ENCODE measurements at places on chromosomes 1 and 21. TPM values are rescaled to one million over a fixed set of nuclear protein-coding genes. Genes with fewer than 3 reads are reported as not detected.

PPFIA4 gene
- total RNA-seq = 10.0 TPM

TNFAIP8L2 gene
- total RNA-seq = not detected

DNA sequence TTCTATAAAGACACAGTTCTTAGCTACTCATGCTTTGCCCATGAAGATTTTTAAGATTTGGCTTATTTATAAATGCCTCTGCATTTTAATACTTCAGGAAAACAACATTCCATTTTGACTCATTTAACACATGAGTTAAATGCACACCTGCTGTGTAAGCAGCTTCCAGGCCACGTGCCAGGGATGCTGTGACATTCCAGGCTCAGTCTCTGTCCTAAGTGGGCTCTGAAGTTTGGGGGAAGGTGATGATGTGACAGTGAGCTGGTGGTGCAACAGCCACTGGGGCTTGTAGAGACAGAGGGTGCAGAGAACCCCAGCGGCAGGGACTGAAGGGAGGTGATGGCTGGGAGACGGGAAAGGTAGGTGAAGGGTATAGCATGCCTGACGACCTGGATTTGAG is 40.7 kb downstream of the HHAT start:
- no peak for DNase-seq

DNA sequence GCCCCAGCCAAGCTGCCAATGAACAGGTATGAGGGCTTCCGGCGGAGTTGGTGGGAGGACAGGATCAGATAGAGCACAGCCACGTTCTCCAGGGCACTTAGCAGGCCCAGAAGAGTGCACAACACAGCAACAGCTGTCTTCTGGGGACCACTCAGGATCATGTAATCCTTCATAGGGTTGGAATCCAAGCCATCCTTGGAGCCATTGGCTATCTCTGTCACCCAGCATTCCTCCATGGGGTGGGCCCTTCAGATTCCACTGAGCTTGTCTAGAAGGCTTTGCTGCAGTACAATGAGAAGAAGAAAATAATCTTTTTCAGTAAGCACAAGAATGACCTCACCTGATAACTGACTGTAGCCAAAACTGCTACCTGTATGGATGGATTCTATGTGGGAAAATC is 7.3 kb upstream of the FUCA1 start:
- no peak for DNase-seq

GRCh38 chr1:49013079-49013478 is 236.4 kb upstream of the BEND5 start:
- DNase-seq = no peak

GRCh38 chr1:155167166-155168104 is 5.7 kb downstream of the KRTCAP2 start:
- DNase-seq = peak; percentile 85

DNA sequence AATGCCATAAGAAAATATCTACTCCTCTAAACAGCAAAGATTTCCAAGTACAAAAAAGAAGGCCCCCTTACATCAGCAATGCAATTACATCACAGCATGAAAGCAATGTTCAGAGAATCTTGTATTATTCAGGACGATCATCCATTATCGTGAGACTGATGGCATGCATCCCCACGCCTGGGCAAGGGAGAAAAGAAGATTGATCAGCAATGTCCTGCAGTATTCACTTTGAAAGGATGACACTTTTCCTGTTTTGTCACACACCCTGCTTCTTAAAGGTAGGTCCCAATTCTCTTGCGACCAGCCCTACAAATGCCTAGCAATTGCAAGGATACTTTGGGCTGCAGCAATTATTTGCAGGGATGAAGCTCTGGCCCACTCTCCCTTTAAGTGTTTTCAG is 108.7 kb downstream of the TOMM20 start:
- DNase-seq = no peak

Data from fibroblast of the aortic adventitia (primary cell).